GM12864 (cell line): ENCODE measurements at places on chromosomes 3 and 15.

DNA sequence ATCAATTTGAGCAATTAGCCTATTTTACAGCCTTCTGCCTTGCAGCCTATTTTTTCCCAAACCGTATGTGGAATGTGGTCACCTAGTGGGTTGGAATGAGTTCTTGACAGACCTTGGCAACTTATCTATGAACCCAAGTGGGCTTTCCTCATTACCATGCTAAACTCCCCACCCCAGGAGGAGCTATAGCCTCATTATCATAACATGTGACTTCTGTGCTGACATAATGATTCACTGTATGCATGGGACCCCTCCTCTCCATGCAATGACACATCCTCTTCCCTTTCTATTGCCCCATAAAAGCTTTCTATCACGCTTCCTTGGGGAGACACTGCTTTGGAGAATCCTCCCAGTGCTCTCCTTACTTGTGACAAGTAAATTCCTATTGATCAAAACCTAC lies 83.5 kb upstream of the FHIT start:
- DNase-seq = no peak

- no peak for DNase-seq
Measured at GRCh38 chr3:124837730-124838186, 49.4 kb downstream of the ITGB5 start.

- peak; percentile 48 for DNase-seq
Measured at GRCh38 chr3:8629151-8630021, 15.2 kb downstream of the SSUH2 start.

GRCh38 chr15:99163271-99164062 lies 58.6 kb downstream of the SYNM start:
- DNase-seq = no peak

- DNase-seq = no peak
Measured at GRCh38 chr3:81726132-81726531, 35.3 kb downstream of the GBE1 start.

DNA sequence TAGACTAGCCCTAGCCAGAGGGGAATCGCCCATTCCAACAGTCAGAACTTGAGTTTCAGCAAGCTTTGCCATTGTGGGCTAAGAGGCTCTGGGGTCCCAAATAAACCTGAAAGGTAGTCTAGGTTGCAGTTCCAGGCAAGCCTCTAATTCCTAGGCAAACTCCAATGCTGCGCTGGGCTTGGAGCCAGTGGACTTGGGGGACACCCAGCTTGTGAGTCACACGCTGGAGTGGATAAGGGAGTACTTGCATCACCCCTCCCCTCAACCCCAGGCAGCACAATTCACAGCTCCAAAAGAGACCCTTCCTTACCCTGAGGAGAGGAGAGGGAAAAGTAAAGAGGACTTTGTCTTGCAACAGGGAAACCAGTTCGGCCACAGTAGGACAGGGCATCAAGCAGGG lies 105.2 kb upstream of the DPPA4 start:
- DNase-seq = no peak

DNA sequence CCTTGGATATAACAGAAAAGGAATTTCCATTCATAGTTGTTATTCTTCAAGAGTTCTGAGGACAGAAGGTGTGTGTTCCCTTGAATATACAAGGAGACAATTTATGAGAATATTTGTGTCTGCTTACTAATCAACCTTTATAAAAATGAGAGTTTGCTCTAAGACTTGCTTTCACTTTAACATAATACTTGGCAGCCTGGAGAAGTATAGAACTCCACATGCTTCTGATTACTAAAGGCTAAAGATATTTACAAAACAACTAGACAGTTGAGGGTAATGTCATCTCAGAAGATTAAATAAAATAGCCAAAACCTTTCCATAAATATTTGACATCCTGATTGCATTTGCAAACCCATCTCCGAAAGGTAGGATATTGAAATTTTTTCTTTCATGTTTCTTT lies 727.1 kb upstream of the NAALADL2 start:
- no peak for DNase-seq

DNA sequence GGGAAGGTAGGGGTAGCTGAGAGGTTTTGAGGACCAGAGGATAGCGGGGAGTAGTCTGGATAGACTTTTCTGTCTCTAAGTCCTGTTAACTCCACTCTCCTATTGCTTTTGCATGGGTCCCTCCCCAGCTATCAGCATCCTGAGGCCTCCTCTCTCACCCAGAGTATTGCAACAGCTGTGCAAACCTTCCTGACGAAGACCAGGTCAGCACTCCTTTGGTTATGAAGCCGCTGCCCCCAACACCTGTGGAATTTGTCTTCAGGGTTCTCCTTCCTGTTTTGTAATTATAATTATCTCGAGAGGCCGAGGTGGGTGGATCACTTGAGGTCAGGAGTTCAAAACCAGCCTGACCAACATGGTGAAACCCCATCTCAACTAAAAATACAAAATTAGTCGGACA lies 24.8 kb downstream of the TYRO3 start:
- DNase-seq = no peak

DNA sequence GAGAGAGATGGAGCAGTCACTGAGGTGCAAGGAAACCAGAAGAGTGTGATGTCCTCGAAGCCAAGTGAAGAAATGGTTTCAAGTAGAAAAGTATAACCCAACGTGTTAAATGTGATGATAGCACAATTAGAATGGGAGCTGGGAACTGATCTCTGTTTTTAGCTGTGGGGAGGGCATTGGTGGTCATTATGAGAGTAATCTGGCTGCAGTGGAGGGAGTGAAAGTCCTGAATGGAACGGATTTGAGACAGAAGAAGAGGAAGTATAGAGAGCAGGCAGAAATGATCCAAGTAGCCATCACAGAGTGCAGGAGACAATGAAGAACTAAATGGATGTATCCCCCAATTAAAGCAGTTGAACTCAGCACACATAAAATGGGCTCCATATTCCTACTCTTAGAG lies 235.3 kb downstream of the IGSF11 start:
- DNase-seq = no peak

- no peak for DNase-seq
Measured at GRCh38 chr3:55708242-55708641, 221.1 kb upstream of the WNT5A start.

GRCh38 chr3:109963831-109964230 lies 626.5 kb upstream of the DPPA4 start:
- DNase-seq = no peak

DNA sequence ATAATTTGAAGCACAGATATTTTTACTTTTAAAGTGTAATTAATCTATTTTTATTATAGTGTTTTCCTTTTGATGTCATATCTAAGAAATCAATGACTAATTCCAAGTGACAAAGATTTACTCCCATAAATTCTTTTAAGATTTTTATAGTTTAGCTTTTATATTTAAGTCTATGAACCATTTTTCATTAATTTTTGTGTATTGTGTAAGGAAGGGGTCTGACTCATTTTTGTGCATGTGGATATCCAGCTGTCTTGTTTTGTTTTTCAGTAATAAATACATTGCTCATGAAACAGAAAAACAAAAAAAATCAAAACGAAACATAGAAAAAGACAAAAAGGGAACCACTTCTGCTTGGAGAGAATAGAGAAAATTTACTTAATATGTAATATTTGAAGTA lies 145.1 kb downstream of the EPHA6 start:
- DNase-seq = no peak

GRCh38 chr15:85598219-85598618 lies 196.5 kb downstream of the KLHL25 start:
- no peak for DNase-seq

DNA sequence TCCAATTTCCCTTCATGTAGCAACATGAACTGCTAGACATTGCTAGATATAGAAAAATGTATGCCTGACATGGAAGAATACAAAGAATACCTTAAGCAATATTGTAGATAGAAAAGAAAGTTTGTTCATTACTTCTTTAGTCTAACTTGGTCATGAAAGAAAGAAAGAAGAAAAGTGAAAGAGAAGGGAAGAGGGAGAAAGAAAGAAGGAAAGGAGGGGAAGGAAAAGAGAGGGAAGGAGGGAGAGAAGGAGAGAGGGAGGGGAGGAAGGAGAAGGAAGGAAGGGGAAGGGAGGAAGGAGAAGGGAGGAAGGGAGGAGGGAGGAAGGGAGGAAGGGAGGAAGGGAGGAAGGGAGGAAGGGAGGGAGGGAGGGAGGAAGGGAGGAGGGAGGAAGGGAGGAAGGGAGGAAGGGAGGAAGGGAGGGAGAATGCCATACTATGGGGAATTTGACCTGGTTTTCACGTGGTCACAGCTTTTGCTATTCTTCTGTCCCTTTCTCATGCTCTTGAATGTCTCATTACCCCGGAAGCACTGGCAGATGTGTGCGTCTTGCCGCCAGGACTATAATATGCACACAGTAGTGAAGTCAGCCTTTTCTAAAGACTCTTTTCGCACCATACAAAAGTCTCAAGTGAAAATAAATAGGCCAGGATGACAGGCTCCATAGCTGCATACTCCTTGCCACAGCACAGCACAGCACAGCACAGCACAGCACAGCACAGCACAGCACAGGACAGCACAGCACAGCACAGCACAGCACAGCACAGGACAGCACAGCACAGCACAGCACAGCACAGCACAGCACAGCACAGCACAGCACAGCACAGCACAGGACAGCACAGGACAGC lies 78.2 kb downstream of the CHAC1 start:
- DNase-seq = no peak

GRCh38 chr3:36524560-36524959 lies 144.3 kb downstream of the STAC start:
- no peak for DNase-seq

DNA sequence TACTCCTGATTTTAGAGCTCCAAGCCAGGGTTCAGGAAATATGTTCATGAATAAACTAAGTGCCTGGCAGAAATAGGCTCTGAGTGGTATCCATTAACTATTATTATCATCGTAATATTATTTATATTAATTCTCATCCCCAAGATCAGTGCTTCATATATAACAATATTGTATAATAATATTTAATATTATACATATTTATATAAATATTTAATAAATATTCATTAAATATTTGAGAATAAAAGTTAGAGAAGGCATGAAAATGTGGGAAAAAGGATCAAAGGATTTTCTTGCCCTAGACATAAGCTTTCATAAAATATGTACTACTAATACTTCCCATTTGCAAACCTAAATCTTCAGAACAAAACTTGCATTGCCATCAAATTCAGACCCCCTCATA lies 196.5 kb downstream of the ZMAT3 start:
- DNase-seq = no peak

- DNase-seq = no peak
Measured at GRCh38 chr3:51997935-51998596, 2.4 kb upstream of the RPL29 start.

DNA sequence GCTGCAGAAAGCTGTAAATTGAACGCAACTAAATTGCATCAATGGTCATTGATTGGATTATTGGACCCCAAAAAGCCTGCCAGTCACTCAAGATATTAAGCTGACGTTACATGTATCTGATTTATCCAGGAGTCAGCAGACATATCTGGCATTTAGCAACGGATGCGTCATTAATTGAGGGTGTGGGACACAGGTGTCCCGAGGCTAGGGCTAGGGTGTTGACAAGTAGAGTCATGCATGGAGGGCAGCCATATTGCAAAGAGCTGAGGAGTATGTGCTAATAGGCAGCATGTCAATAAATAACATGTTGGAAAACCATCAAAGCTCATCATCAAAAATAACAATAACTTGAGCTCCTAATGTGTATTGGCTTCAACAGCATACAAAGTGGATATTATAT lies 234.5 kb upstream of the GOLGA6L4 start:
- DNase-seq = no peak

DNA sequence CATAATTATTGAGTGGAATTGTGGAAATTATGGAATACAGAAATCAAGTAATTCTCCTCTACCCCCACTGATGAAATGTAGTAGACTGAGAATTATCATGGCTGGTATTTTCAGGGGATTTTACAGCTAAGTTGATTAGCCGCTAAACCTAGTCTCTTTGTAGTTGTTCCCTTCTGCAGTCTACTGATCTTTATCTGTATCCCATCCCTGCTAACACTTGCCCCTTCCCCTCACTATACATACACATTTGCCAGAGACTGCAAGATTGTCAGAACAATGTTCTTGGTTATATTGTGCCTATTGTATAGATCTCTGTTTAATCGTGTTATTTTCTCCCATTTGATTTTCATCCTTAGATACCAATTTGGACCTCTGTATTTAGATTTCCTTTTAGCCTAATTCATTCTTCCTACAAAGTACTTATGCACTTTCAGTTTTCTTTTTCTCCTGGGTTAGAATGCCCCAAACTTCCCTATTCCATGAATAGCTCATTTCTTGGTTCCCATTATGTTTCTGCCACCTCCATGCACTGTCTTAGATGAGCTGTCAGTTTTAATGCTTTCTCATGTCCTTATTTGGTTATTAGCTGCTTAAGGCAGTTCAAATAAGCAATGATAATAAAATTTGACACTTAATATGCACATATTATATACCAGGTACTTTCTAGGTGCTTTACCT lies 86.9 kb downstream of the CDIN1 start:
- DNase-seq = no peak

DNA sequence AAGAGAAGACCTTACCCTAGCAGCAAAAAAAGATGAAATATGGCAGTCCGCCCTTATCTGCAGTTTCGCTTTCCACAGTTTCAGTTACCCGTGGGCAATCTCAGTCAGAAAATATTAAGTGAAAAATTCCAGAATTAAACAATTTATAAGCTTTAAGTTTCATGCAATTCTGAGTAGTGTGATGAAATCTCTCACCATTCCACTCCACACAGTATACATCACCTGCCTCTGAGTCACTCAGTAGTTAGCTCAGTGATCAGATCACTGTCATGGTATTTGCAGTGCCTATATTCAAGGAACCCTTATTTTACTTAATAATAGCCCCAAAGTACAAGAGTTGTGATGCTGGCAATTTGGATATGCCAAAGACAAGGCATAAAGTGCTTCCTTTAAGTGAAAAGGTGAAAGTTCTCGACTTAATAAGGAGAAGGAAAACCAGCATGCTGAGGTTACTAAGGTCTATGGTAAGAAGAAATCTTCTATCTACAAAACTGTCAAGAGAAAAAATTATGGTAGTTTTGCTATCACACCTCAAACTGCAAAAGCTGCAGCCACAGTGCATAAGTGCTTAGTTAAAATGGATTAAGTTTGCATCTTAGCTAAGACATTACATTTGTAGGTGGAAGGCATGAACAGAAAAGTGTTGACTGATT lies 48.1 kb downstream of the HSPBAP1 start:
- no peak for DNase-seq

DNA sequence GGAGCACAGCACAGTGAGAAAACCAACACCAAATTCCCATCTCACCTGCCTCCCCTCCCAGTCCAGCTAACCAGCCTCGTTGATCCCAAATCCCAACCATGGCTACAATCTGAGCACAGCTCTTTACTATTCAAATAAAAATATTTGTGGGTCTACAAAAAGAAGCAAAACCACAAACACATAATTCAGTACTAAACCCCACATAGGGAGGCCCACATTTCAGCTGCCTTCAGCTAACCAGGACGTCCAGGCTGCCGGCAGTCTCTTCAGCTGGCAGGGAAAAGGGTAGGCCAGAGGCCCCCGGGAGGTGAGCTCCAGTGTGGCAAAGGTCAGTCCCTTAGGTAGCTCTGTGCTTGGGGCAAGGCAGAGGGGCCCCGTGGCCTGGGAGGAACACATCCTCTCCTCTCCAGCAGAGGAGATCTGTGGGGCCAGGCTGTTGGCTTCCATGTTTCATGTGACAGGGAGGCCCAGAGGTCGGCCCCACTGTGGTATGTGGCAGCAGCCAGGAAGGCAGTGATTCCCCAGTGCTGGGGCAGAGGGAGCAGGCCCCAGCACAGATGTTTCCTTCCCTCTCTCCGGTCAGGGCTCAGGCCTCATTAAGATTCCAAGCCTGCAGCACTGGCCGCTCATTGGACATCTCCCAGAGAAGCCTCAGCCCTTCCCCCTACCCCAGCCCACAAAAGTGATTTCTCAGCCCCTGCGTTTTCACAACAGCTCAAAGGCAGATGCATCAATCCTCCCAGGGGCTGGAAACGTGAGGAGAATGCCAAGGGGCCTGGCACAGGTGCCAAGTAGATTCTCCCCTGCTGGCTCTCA lies 381.4 kb downstream of the NTRK3 start:
- DNase-seq = no peak
